ENCODE measurements at places on chromosomes 1 and 21.

- DNase-seq = no peak
These were observed 848.8 kb downstream of the BRINP3 start for GRCh38 chr1:189628857-189629256.

GRCh38 chr1:116066868-116067565 lies 44.2 kb upstream of the MAB21L3 start:
- DNase-seq = no peak

GRCh38 chr1:153612755-153613331 lies at the start of gene S100A16:
Gene S100A16 (minus strand): TSS chr1:153613137. CDS start chr1:153608151, 4,986 bp downstream.
- no peak for DNase-seq

GRCh38 chr1:113811156-113811887 lies 954 bp downstream of the RSBN1 start:
- peak; percentile 4 for DNase-seq

- no peak for DNase-seq
These were observed 41.4 kb upstream of the PLA2G2C start for GRCh38 chr1:20227704-20228103.

DNA sequence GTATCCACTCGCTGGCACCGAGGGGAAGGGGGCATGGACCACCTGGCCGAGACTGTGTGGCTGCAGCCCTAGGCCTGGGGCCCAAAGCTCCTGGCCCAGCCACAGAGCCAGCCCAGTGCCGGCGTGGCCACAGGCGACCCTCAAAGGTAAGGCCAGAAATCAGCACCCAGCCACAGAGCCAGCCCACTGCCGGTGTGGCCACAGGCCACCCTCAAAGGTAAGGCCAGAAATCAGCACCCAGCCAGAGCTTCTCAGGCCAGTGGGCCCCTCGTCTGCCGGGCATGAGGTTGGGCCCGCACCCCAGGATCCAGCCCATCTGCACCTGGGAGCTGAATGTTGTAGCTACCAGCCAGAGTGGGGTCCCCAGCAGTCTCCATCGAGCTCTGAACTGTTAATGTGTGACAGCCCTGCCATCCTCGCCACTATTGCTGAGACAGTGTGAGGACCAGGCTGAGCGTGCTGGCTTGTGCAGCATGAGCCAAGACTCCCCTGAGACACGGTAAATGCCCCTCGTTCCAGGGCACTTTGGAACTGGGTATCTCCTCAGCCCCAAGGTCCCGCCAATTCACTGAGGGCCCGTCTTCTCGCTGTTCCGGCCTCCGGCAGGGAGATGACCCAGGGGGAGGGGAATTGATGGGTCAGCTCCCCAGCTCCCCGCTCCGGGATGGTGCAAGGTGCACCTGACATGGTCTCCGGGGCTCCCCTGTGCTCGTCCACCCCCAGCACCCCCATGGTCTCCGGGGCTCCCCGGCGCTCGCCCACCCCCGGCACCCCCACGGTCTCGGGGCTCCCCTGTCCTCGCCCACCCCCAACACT lies 4.7 kb upstream of the FTCD start:
- DNase-seq = no peak

GRCh38 chr1:17520041-17520440 lies 19.5 kb upstream of the ARHGEF10L start:
- DNase-seq = no peak

- DNase-seq = no peak
These were observed 32.9 kb downstream of the RAB3B start for GRCh38 chr1:51957618-51958017.

DNA sequence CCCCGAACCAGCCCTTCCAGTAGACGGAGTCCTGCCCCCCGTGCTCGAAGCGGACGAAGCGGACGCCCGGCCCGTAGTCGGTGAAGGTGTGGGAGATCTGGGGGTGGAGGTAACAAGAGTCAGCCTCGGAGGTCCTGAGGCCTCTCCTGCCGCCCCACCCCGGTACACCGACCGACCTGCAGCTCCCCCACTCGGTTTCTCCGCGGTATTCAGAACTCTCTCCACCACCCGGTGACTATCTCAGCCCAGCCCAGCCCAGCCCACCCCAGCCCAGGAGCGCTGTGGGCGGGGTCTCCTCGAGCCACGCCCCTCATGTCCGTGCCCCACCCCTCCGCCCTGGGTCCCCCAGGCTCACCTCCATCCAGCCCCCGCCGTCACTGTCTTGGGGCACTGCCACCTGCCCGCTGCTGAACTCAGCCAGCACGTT lies 5.5 kb downstream of the FBXO2 start:
- no peak for DNase-seq

DNA sequence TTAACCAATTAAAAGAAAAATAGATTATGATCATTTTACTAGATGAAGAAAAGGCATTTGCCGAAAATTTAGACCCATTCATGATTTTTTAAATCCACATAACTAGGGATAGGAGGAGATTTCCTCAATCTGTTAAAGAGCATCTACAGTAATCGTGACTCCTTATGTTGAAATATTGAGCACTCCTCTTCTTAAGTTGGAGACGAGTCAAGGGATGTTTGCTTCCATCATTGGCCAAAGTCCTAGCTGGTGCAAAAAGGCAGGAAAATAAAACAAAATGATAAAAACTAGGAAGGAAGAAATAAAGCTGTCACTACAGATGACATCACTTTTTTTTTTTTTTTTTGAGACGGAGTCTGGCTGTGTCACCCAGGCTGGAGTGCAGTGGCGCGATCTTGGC lies 245.6 kb upstream of the KAZN start:
- DNase-seq = no peak

DNA sequence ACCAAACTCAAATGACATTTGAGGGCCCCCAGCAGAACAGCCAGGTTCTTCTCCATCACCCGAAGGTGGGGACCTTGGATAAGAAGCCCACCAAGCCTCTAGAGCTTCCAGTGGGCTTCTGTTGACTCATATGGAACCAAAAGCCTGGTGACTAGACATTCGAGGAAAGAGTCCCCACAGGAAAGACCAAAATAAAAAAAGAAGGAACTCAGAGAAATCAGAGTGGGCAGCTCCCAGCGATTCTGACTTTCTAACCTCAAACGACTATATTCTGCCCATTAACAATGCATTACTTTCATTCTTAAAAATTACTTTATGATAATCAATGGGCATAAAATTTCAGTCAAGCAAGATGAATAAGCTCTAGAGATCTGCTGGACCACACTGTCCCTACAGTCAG lies 9.6 kb upstream of the CHIT1 start:
- DNase-seq = no peak

DNA sequence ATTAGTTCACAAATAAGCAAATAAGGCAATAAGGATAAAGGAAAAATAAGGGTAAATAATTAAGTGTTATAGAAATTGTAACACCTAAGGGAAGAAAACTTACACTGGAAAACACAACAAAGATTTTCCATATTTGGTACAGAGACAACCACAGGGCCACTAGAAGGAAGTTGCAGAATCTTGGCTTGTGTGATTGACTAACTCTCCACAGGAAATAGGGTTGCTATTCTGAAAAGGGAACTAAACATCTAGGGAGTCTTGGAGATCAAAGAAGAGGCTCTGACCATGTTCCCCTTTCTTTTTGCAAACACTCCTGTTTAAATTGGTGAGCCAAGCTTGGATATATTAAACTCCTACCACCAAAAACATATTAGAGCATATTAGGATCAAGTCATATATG lies 59.1 kb downstream of the APCS start:
- no peak for DNase-seq

DNA sequence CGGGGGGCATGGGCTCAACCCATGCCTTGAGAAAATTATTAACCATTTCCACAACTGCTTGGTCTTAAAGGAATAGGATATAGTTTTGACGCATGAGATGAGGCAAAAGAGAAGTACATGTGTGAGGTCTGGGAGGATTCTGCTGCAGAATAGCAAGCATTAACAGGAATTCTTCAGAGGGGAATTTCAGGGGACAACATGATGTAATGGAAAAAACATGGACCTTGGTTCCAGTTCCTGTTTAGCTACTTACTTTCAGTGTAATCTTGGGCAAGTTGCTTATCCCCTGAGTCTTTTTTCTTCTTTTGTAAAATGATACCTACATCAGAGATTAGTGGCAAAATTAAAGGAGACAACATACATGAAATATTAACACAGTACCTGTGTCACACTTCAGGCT lies 85.6 kb downstream of the PRRX1 start:
- no peak for DNase-seq

GRCh38 chr1:18062185-18062584 lies 45.4 kb upstream of the IGSF21 start:
- DNase-seq = no peak

- no peak for DNase-seq
These were observed 42.8 kb downstream of the SMG7 start for GRCh38 chr1:183515002-183515689.

DNA sequence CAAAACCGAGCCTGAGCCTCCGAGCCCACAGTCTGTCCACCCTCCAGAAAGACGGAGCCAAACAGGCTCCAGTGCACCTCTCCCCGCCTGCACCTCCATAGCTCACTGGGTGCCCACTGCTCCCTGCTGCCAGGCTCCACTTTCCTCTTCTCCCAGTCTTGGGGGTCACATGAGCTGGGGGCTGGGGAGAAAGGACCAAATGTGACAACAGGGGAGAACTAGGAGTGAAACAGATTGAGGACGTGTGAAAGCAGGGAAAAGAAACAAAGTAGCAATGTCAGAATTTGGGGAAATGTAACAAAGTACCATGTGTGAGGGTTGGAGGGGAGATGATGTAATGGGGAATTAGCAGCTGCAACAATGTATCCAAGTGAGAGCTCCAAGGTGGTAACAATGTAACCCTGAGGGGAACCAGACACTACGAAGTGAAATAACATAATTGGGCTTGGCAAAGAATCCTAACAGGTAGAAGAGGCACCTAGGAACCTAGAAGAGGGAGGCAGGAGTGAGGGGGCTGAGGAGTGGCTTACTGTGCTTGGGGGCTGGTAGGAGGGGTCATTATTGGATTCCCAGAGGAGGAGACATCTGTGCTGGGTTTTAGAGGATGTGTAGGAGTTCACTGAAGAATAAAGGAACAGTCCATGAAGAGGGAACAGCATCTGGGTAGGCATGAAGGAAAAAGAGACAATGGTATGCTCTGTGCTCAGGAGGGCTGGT lies 12.5 kb downstream of the SDC3 start:
- DNase-seq = no peak

GRCh38 chr1:25971066-25971810 lies 26.6 kb downstream of the PAFAH2 start:
- no peak for DNase-seq
